ENCODE measurements at places on chromosomes 7 and 10.

DNA sequence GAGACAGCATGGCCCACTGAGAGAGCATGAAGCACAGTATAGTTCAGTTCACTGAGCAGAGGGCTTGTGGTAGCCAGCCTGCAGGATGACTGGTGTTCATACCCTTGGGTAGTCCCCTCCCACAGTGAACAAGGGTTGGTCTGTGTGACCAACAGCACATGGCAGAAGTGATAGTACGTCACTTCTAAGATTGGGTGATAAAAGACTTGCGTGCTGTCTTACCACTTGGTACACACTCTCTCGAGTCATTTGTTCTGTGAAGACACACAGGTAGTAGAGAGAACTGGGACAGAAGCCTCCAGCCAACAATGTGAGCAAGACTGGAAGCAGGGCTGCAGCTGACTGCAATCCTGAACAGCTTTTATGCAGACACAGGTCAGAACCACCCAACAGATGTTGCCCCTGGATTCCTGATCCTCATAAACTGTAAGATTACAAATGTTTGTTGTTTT is 14.6 kb downstream of the EPC1 start:
- no peak for DNase-seq

DNA sequence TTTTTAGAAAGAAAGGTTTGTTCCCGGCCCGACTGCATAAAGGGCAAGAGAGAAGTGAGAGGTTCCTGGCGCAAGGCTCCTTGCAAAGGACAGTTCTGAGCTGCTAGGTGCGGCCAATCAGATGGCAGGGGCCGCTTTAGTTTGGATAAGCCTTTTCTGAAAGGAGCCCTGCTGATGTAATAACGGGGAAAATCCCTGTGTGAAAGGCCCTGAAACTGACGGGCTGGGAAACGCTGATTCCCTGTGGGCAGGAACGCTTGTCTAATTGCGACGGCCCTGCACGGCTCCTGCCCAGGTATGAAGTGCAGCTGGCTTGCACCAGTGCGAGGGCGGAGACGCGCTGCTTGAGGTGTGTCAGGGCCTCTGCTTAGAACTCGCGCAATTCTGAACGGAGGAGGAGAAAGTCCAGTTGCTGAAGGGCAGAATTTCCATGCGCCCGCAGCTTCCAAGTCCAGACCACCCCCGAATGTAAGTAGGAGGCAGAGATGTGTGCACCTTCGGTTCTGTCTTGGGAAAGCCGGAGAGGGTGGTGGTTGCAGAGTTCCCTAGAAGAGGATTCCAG is 30.5 kb downstream of the TACC2 start:
- DNase-seq = no peak

DNA sequence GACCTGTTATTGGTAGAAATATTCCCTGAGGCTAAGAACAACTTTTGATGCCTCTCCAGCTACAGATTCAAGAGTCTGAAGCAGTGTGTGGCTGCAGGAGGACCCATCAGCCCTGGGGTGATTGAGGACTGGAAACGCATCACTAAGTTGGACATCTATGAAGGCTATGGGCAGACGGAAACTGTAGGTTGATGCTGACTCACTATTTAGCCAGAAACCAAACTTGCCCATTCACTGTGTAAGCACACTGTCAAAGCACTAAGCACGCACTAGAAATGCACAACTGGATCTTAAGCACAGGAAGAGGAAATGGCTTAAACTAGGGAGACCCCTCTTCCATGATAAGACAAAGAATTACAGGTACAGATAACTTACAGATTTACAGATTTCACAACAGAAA is 20.8 kb downstream of the ACSM6 start:
- no peak for DNase-seq

DNA sequence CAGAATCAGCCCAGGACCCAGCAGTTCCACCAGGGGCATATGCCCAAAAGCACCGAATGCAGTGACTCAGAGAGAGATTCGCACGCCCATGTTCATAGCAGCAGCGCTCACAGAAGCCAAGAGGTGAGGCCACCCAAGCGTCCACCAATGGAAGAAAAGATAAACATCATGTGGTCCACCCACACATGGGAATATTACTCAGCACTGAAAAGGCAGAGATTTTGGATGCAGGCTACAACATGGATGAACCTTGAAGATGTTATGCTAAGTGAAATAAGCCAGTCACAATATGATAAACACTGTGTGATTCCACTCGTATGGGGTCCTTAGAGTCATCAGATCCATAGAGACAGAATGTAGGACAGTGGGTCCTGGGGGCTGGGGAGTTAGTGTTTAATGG is 427.4 kb downstream of the DNAJB6 start:
- DNase-seq = no peak

DNA sequence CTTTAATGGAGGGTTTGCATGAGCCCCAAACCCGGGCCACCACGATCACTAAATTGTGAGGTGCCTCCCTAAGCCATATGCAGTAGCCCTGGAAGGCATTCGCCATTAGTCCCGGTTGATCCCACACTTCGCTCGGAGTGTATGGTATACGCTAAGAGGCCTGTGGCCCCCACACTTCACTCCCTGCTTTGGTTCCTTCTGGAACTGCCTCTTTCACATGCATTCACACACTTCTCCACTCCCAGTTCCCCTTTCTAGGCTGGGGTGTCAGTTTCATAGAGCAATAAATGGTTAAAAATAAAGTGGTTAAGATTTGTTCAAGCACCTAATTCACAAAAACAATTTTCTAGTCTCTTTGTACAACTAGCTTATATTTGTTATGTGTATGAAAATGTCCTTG is 212.1 kb upstream of the KCND2 start:
- no peak for DNase-seq

- DNase-seq = no peak
Measured at GRCh38 chr10:34811968-34812514, 3.1 kb downstream of the PARD3 start.

- DNase-seq = no peak
Measured at GRCh38 chr10:121078036-121078435, 226.9 kb downstream of the WDR11 start.

GRCh38 chr7:68875857-68876256 is 722.4 kb upstream of the AUTS2 start:
- no peak for DNase-seq

DNA sequence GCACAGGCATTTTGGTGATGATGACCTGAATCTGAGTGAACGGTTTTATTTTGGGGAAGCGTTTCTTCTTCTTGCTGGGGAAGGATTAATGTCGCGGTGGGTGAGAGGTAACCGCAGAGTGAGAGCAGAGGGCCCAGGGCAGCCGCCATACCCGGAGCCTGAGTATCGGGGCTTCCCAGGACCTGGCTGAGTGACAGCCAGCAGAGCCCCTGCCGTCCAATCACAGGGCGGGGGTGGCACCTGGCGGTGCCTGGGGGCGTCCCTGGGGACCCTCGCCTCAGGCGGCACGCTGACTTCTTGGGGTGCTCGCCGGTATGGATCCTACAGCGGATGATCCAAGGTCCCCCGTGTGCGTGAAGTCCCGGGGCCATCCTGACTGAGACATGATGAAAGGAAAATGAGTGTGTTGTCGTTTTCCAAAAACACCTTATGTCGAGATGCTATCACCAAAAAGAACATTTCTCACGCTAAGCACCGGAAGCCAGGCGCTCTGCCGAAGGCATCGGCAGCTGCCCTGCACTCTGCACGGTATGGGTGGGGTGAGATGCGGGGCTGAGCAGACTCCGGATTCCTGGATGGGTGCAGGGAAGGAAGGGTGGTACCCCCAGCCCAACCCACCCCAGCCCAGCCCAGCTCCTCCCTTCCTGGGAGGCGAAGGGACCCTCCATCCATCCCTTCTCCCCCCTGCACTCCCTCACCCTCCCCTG is 227.9 kb upstream of the SHH start:
- DNase-seq = no peak

- DNase-seq = no peak
Measured at GRCh38 chr10:60618861-60619260, 159.4 kb upstream of the CDK1 start.

DNA sequence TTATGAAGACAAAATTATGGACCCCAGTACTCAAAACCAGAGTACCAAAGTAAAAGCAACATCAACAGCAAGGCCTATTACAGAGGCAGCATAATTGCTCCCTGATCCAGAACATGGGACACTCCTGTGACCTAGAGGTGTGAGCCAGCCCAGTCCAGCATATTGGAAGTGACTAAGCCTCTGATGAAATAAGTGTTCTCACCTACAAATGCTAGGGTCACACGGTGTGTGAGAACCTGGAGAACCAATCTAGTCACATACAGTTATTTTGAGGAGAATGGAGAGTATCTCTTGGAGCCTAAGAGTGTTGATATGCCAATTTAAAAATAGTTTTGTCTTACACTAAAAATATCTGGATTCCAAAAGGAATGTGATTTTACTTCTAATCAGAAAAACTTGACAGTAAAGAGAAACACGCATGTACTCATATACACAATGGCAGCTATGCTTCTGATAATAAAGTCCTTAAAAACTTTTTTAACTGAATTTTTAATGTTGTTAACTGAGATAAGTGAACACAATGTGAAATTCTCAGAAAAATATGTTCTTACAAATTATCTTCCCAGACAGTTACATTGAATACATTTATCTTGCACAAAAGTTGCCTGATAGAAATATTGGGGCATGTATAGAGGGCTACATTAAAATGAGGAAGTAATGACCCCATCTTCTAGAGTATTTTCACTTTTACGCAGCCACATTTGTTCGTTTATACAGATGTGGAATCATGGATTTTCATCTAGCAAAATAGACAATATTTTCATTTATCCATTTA is 56.8 kb upstream of the CD36 start:
- no peak for DNase-seq

DNA sequence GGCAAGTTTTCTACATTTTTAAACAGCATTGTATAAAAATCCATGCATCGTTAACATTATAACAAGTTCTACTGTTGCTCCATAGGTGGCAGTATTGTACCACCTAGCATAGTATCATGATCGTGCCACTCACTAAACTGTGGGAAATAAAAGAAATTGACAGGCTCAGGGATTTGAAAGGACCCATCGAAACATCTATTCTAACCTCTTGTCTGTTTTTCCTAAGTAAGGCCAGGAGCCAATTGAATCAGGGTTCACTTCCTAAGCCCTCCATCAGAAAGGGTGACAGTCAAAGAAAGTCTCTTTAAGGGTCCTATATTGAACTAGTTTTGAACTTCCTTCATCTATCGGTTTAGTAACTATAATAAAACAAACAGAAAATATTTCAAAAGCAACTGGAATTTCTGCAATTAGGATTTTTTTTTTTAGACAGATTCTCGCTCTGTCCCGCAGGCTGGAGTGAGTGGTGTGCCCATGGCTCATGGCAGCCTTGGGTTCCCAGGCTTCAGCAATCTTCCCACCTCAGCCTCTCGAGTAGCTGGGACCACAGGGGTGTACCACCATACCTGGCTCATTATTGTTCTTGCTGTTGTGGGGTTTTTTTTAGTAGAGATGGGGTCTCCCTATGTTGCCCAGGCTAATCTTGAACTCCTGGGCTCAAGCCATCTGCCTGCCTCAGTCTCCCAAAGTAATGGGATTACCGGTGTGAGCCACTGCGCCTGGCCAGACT is 9.4 kb downstream of the HACD1 start:
- DNase-seq = no peak

- no peak for DNase-seq
Measured at GRCh38 chr7:19537942-19538401, 170.9 kb downstream of the POLR1F start.

DNA sequence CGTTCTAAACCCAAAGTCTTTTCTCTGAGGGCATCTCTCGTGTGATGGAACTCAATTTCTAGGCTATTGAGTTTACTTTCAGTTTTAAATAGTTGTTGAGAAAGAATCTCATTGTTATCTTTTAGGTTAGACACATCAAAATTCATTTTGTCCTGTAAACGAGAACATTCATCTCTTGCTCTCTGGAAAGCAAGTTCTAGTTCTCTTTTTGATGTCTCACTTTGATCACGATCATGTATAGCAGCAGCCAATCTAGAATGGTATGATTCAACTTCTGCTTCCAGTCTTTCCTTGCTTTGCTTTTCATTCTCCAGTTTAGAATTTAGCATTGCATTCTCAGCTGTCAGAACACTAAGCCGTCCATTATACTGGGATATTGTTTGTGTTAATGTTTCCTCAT is 65.1 kb downstream of the ANKRD26 start:
- DNase-seq = no peak

DNA sequence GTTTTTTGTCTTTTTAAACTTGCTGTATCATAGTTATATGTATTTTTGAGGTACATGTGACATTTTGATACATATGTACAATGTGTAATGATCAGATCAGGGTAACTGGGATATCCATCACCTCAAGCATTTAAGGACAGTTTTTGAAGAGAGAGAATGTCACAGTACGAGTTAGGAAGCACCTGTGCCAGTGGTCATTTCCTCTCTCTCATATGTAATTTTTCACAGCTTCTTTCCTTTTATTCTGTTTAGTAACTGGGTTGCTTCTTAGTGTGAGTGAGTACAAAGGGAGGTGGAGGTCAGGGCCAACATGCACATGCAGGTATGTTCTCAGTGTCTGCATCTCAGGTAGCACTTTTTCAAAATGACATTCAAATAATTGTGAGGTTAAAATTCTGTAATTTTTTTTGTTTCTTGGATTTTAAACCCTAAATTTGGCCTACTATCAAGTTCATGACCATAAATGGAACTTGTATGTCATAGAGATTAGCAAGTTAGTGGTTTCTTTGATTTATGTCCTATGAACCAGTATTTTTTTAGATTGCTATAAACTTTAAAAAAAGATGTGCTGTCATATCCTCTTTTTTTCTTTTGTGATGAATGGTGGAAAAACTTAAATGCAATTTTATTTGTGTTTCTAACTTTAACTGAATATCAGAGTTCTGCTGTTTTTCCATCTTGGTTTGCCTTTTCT is 42.7 kb downstream of the SNX10 start:
- no peak for DNase-seq

GRCh38 chr10:100348389-100348927 is 1.4 kb downstream of the SCD start:
- DNase-seq = no peak

DNA sequence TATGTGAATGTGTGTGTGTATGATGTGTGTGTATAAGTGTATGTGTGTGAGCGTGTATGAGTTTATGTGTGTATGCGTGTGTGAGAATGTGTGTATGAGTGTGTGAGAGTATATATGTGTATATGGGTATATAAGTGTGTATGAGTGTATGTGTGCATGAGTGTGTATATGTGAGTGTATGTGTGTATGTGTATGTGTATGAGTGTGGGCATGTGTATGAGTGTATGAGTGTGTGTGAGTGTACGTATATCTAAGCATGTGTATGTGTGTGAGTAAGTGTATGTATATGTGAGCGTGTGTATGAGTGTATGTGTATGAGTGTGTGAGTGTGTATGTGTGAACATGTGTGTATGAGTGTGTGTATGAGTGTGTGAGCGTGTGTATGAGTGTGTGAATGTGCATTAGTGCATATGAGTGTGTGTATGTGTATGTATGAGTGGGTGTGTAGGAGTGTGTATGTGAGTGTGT is 12.9 kb downstream of the SLC13A4 start:
- no peak for DNase-seq
